ENCODE measurements at places on chromosomes 2 and 18.

GRCh38 chr2:37330681-37331080, 6.0 kb upstream of the PRKD3 start:
- no peak for DNase-seq

DNA sequence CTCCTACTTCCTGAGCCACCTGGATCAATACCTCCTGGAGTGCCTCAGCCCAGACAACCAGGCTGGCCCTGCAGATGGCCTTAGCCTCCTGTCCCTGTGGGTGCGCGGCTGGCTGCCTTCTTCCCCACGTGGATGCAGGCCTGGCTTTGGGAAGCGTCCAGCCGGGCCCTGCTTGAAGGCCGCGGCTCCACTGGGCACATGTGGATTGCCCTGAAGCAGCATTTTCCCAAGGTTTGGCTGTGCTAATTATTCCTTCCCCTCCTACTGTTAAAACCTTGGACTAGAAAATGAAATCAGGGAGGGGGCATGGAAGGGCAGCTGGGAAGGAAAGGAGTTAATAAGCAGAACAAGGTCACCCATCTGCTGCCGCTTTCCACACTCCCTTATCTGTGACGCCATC, 143.0 kb upstream of the GATA6 start:
- DNase-seq, result no peak

DNA sequence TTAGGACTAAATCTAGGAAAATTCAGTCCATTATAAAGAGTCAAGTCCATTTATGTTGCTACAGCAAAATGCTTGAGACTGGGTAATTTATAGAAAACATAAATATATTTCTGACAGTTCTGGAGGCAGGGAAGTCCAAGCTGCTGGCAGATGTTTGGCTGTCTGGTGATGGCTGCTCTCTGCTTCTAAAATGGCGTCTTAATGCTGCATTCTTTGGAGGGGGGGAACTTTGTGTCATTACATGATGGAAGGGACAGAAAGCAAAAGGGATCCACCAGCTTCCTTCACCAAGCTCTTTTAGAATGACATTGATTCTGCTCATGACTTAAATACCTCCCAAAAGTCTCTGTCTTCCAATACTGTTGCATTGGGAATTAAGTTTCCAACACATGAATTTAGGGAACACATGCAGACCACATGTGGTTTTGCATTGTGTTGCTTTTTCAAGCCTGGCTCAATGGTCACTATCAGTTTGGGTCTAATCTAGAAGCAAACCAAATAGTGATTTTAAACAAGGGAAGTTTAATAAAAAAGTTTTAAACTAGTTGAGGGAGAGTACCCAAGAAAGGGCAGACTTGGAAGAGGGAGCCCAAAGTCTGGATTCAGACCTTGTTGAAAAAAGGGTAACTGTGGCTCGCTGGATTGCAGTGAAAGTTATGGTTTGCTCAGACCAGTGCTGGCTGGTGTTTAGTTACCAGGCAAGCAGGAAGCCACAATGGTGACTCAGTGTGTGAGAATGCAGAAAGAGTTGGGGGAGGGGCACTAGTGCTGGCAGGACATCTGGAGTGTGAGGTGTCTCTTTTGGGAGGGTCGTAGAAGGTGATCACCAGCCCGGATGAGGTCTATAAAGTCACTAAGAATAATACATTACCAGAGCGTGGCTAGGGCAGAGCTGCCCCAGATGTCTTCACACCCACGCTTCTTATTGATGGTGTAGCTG, 30.8 kb downstream of the C18orf54 start:
- DNase-seq, result no peak

- no peak for DNase-seq
These were observed 97.8 kb downstream of the MYT1L start for GRCh38 chr2:2233171-2233826.

- DNase-seq, result no peak
These were observed 42.1 kb downstream of the SAP130 start for GRCh38 chr2:127985735-127986134.

DNA sequence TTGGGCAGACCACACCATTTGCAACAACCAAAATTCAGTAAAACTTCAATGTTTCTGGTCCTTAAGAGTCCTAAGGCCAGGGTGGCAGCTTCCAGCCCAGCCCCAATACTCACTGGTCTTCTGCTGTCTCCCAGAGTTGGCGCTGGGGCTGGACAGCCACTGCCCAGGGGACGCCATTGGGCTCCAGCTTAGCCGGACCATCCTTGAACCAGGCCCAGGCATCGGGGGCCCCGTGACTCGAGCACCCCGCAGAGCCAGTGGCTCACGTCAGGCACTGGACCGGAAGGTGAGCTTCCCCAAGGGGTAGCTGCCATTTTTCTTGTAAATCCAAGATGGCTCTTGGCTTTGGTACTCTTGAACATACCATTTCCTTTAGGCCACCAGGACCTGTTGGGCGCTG, 21.8 kb downstream of the SNED1 start:
- DNase-seq, result no peak

DNA sequence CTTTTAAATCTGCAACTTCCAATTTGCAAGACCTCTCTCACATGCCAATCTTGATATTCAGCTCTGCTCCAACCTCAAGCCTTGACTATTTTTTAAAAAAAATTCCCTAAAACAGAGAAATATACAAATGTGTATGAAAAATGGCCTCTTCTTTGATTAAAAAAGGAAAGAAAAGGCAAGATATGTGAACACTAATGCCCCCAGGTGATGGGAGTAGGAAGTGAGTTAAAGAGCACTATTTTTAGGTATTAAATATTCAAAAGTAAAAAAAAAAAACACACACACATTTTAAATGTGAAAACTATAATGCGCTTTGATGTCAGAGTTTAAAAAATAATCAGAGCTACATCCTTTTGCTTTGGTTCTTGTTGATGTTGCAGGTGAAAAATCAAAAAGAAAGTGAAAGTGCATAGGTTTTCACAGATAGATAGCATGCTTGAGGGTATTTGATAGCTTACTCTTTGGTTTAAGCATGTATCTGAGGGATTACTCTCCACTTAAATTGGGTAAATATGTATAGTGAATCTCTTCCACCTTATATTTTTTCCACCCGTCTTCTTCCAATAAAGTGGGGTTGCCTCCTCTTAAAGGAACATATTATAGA, 406.0 kb upstream of the POU3F3 start:
- no peak for DNase-seq
